ENCODE measurements at places on chromosomes 11 and 22.

DNA sequence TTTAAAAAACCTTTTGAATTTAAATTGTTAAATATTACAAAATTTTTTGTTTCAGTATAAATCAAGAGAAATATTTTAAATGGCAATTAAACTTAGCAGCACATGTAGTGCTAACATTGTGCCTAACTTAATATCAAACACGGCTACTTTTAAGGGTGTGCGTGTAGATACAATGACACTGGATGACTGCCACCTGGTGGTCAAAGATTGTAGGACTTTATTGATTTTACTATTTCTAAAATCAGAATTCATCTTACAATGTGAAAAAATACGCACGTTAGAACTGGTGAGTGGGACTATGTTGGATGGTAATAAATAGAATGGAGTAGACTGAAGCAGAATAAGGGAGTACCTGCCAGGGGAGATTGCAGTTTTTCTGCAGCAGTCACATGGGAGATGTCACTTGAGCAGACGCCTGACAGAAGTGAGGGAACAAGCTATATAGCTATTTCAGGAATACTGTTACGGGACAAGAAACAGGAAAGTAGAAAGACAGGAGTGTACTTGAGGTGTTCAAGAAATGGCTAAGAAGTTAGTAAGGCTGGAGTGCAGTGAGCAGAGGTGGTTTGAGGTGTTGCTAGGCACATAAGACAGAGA, 52.9 kb downstream of the UVRAG start:
- peak; percentile 11 for DNase-seq

GRCh38 chr22:46062232-46062615, 85.3 kb upstream of the WNT7B start:
- DNase-seq = no peak

GRCh38 chr11:132131047-132131446, 760.6 kb downstream of the NTM start:
- DNase-seq = no peak

GRCh38 chr11:73361953-73362776, 14.0 kb upstream of the RELT start:
- DNase-seq = no peak

- DNase-seq = no peak
These were observed 8.7 kb downstream of the MYO18B start for GRCh38 chr22:25750569-25751173.

- no peak for DNase-seq
These were observed 9.7 kb upstream of the PGA3 start for GRCh38 chr11:61193596-61193995.

DNA sequence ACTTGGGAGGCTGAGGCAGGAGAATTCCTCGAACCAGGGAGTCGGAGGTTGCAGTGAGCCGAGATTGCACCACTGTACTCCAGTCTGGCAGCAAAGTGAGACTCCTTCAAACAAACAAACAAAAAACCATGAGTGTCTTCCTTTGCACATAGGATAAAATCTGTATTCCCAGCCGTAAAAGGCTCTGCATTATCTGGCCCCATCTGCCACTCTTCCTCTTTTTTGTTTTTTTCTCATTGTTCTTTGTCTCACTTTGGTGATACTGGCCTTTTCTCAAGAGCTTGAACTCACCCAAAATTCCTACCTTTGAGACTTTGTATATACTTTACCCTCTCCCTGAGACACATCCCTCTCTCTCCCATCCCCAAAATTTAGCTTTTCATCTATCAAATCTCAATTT, 17.6 kb downstream of the FDX1 start:
- DNase-seq = no peak

- DNase-seq = no peak
These were observed 150.1 kb upstream of the UBASH3B start for GRCh38 chr11:122505304-122506006.

GRCh38 chr22:27642104-27642800, 159.3 kb downstream of the MN1 start:
- DNase-seq = no peak

DNA sequence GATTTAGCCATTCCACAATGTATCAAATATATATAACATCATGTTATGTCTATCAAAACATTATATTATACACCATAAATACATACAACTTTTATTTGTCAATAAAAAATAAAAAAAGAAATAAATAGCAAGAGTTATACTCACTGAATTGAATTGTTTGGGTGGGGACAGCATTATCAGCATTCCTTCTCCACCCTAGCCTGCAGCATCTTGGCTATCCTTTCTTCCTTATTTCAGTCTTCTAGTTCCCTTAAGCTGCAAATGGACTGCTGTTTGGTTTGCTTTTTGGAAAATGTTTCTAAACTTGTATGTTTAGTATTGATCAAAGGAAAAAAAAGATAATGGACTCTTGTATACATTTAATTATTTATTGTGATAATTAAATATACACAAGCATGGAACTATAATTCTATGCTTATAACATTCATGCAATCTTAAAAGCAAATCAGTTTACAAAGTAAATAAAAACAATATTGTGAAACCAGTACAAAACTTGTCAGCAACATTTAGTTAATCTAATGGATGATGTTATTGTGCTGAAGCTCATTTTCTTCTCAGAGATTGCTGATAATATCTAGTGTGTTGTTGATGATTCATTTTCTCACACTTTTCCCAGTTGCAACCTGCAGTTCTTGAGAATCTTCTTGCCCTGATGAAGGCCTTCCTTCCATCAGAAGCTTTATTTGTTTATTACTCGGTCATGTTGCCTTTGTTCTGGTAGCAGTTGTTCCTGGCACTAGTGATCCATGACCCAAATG, 5.0 kb downstream of the ARHGAP42 start:
- DNase-seq = no peak

GRCh38 chr11:11056749-11057471, 199.1 kb upstream of the ZBED5 start:
- no peak for DNase-seq

DNA sequence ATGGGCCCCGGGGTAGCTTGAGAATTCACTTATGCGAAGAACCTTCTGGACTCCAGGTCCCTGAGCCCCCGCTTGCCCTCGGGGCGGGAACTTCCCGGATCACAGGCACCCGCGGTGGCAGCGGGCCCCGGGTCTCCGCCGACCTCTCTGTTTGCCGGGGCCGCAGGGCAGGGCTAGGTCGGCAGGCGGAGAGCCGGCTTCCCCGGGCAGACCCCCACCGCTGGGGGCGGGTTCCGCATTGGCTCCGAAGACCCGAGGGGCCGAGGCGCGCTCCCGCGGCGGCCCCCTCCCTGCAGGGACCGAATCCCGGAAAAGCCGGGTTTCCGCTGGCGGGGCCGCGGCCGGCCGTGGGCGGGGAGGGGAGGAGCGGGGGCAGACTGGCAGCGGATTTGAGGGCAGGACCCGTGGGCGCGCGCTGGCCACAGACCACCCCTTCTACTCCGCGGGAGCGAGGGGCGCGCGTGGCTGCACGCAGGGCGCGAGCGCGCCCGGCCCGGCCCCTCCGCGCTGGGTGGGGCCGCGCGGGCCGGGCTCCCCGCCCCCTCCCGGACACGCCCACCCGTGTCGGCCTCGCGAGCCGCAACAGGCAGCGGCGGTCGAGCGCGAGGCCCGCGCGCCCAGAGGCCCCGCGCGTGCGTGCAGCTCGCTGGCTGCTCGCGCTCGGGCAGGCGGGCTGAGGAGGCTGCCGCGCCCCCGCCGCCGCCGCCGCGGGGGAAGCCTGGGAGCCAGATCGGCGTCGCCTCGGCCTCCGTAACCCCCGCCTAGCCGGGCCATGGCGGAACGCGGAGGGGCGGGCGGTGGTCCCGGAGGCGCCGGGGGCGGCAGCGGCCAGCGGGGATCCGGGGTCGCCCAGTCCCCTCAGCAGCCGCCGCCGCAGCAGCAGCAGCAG, at the start of gene PACS1:
Gene PACS1 (plus strand): TSS at position 558 of the 889 bp plus-strand sequence. CDS start 215 bp downstream, at position 773.
- peak; percentile 65 for DNase-seq

DNA sequence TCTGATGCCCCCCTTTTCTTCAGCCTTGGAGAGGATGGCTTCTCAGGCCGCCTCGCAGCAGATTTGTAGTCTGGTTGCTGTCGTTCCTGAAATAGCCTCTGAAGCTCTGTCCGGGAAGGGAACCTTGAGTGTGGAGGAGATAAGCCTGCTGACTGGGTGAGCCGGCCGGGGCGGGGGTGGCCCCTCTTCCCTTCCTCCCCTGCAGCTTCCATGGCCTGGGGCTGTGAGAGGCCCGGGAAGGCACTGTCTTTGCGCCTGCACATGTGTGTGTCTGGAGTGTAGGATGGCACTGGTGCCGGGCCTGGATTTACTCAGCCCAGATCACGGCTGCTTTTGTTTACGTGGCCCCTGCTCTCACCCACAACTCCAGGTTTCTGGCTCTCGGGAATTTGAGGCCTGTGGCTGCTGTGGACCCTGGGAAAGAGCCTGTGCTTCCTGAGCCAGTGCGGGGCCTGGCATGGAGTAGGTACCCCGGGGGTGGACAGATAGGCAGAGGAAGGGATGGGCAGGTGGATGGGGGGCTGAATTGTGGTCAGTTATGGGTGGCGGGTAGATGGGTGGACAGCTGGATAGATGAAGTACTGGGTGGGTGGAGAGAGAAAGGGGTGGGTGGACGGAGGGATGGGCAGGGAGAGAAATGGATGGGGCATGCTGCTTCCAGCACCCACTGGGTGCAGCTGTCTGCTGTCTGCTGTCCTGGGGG, 16.6 kb downstream of the KCNQ1 start:
- no peak for DNase-seq

DNA sequence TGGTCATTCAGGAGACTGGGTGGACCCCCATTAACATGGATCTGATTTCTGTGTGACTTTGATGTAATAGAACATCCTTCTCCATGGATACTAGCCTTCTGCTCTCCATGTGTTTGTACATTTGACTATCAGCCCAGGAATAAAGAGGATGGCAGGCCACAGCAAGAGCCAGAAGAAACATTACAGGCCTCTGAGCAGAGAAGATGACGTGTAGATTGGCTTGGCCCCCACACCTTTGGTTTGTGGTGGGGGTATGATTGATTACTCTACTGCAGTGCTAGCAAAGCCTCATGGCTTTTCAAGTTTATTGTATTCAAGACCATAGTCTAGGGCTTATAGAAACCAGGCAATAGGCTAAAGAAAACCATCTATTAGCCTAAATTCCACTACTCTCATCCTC, 77.0 kb downstream of the GRAMD1B start:
- no peak for DNase-seq

DNA sequence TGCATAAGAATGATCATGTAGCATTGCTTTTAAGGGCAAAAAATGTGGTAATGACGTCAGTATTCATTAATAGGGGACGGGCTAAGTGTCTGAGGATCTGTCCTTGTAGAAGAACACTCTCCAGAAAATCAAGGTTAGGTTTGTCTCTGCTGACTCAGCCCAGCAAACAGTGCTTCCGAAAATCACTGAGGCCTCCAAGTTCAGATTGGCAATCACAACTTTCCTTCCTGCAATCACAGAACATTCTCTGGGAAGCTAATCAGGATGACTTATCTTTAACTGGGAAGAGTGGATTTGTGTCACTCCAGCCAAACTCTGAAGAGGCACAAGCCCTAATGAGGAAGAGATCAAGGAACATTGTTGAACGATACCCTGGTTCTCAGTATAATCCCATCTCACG, 123.2 kb upstream of the LDLRAD3 start:
- no peak for DNase-seq

DNA sequence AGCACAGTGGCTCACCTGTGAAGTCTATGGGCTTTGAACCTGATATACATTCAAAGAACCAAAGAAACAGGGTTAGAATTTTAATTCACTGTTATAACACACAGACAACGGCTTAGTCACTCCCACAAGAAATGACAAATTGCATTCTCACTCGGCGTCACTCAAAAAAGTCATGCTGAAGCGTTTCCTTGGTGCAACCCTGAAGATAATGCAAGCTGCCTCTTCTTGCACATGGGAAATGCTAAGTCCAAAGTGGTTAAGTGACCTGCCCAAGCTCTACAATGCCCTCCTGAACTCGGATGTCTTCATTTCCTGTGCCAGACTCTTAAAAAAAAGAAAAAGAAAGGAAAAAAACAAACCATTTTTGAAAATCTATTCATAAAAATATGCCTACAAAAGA, 10.0 kb downstream of the LGR4 start:
- no peak for DNase-seq

GRCh38 chr22:39290724-39291161, 28.7 kb downstream of the RPL3 start:
- DNase-seq = no peak

DNA sequence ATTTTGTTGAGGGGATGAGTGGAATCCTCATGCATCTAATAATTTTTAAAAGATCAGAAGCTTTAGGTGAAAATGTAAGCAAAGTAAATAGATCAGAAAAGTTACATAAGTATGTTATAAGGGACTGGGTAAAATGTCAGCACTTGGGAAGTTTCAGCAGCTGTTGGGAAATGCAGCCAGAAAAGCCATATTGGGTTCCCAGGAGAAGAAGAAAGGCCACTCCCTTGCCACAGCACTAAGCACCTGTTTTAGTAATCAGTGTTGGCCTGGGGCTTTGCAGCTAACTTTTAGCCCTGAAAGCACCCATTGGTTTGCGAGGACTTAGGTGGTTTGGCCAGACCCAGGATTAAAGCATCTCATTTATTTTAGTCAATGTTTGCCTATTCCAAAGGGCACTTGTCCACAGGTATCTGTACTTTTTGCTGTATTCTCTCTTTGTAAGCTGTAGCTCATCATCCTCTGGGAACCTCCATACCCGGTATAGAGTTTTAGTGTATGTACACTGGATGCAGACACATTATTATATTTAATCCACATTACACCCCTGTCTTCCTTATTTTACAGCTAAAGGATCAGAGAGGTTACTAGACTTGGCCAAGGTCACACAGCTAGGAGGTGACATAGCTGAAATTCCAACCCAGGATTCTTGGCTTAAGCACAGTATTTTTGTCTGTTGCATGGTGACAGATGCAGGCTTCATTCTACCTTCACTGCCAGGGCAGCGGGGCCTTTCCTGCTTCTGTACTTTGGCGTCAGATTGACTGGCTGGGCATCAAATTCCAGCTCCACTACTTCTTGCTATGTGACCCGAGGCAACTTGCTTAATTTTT, 127.7 kb upstream of the SESN3 start:
- DNase-seq = no peak

DNA sequence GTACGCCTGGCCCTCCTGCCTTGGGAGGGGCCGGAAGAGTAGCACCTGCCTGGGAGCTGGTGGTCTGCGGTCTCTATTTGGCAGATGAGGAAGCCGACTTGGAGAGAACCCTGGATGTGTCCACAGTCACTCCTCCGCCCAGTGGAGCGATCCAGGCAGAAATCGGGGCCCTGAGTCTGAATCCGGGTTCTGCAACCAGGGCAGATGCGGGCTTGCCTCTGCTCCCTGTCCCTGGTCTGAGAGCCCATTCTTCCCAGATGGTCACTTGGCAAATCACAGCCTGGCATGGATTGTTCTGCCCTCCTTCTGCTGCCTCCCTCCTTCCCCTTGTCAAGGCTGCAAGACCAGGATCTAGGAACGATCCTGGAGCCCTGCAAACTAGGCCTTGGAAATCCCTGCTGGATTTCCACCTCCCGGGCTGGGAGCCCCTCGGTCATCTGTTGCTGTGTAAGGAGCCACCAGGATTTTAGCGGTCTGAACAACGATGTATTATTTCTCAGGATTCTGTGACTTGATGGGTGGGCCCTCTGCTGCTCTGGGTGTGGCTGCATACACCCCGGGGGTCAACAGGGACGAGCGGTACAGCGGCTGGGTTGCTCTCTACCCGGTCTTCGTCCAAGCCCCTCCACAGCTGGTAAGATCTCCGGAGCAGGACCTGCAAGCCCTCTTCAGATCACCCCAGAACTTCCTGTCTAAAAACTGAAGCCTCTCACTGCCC, 2.0 kb upstream of the ASCL2 start:
- DNase-seq = no peak

- no peak for DNase-seq
These were observed 789.8 kb upstream of the API5 start for GRCh38 chr11:42521994-42522393.

GRCh38 chr11:75474878-75475766, 42.1 kb upstream of the KLHL35 start:
- peak; percentile 46 for DNase-seq
